ENCODE measurements at places on chromosomes 7 and 10. TPM values are rescaled to one million over a fixed set of nuclear protein-coding genes. Genes with fewer than 3 reads are reported as not detected.

The GATA3 gene
- total RNA-seq, result not detected

The SPDYE6 gene
- total RNA-seq, result not detected

The CH25H gene
- total RNA-seq, result 13.0 TPM

The UCMA gene
- total RNA-seq, result not detected

The SCIN gene
- 4.7 TPM for total RNA-seq

The PITX3 gene
- total RNA-seq, result not detected

The RBAK gene
- total RNA-seq, result 10.6 TPM

The GSAP gene
- 13.0 TPM for total RNA-seq

The TAS2R5 gene
- total RNA-seq, result 1.8 TPM

The HHEX gene
- 0.36 TPM for total RNA-seq

The KLF14 gene
- not detected for total RNA-seq

The CUEDC2 gene
- total RNA-seq, result 46.7 TPM

The BMPER gene
- total RNA-seq, result 9.7 TPM

The PGAM2 gene
- 0.36 TPM for total RNA-seq

The RARRES2 gene
- total RNA-seq, result 26.1 TPM

The SMC3 gene
- total RNA-seq, result 20.0 TPM

The DENND2A gene
- 0.36 TPM for total RNA-seq

The UTF1 gene
- not detected for total RNA-seq

Data from osteoblast (primary cell).